NCI-H460 (cell line): ENCODE measurements at places on chromosomes 16 and 17. TPM values are rescaled to one million over a fixed set of nuclear protein-coding genes. Genes with fewer than 3 reads are reported as not detected.

The DHRS13 gene
- total RNA-seq, result 5.1 and 5.6 TPM in 2 replicates

The JPH3 gene
- 0.67 and 0.72 TPM in 2 replicates for total RNA-seq

The NOXO1 gene
- total RNA-seq, result 0.84 TPM in 1 of 2 replicates, not detected in the other

The SOX15 gene
- 0.47 TPM in 1 of 2 replicates, not detected in the other for total RNA-seq

The TMC5 gene
- total RNA-seq, result 0.07 and 0.43 TPM in 2 replicates

The ARRB2 gene
- 28.8 and 32.9 TPM in 2 replicates for total RNA-seq

The PRDM7 gene
- not detected in 2 replicates for total RNA-seq

The COX4I1 gene
- total RNA-seq, result 490 and 498 TPM in 2 replicates

The ARHGAP27 gene
- total RNA-seq, result 3.5 and 4.5 TPM in 2 replicates

The SPATA22 gene
- total RNA-seq, result not detected in 2 replicates

The SAMD14 gene
- not detected in 2 replicates for total RNA-seq

The CUEDC1 gene
- total RNA-seq, result 12.2 and 13.7 TPM in 2 replicates

The KCNAB3 gene
- total RNA-seq, result 0.32 and 1.9 TPM in 2 replicates

The RNF222 gene
- total RNA-seq, result not detected in 2 replicates

The FOXC2 gene
- total RNA-seq, result not detected in 2 replicates

The ELMO3 gene
- total RNA-seq, result 1.1 and 1.5 TPM in 2 replicates

The TLCD3B gene
- 0.07 TPM in 1 of 2 replicates, not detected in the other for total RNA-seq

The STX8 gene
- 92.2 and 108 TPM in 2 replicates for total RNA-seq

The TLCD1 gene
- 27.9 and 32.4 TPM in 2 replicates for total RNA-seq

The CYTH1 gene
- total RNA-seq, result 40.1 and 40.2 TPM in 2 replicates

The SHISA9 gene
- 0.02 and 0.12 TPM in 2 replicates for total RNA-seq

The RHBDL3 gene
- total RNA-seq, result 0.25 and 0.43 TPM in 2 replicates

The MARCHF10 gene
- total RNA-seq, result not detected in 2 replicates

The ATAD5 gene
- 6.7 and 7.2 TPM in 2 replicates for total RNA-seq

The TPSD1 gene
- total RNA-seq, result not detected in 2 replicates

The CES5A gene
- total RNA-seq, result not detected in 2 replicates
